Neuronal stem cell (in vitro differentiated cells): ENCODE measurements at places on chromosomes 5 and 9.

GRCh38 chr5:151081431-151082281 is 822 bp upstream of the TNIP1 start:
- DNase-seq, result no peak

GRCh38 chr5:16618138-16618897 is 1.5 kb upstream of the RETREG1 start:
- no peak for DNase-seq

DNA sequence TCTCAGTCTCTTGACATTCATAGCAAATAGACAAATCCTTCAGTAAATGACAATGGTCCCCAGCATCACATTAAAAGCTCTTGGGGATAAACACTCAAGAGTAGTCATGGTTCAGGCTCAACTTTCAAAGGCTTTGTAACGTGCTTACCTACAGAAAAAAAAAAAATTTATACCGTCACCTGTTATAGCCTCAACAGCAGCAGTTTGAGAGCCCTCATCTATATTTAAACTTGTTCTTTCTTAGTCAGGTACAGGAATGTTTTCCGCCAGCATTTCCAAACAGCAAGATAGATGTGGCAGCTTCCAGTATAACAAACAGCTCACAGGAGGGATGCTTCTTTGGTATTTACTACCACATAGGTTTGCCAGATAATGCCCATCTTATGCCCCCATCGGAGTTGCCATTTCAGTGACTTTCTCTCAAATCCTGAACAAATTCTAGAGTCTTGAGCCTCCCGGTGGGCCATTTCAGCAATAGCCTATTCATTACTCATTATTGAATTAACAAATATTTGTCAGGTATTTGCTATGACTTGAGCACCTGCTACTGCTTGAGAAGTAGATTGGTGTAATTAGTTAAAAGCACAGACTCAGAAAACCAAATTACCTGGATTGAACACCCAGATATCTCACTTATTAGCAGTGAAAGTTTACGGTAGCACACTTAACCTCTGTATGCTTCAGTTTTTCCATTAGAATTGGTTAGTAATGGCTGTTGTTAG is 470.0 kb downstream of the EBF1 start:
- no peak for DNase-seq

DNA sequence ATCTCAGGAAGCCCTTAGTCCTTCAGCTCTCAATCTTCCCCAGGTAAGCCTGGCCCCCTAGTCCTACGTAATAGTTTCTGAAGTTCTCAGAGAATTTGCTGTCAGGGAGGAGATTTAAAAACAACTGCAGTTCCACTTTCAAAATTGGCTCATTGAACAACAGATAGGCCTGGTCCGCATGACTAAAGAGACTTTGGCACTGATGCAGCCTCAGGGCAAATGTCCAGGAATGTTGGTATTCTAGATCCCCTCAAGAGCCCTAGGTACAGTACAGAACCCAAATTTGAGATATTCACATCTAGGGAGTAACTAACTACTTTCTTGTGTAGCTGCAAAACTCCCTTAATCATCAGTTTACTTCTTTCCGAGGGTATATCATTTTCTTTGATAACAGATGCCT is 162.8 kb downstream of the GABRG2 start:
- DNase-seq, result no peak

DNA sequence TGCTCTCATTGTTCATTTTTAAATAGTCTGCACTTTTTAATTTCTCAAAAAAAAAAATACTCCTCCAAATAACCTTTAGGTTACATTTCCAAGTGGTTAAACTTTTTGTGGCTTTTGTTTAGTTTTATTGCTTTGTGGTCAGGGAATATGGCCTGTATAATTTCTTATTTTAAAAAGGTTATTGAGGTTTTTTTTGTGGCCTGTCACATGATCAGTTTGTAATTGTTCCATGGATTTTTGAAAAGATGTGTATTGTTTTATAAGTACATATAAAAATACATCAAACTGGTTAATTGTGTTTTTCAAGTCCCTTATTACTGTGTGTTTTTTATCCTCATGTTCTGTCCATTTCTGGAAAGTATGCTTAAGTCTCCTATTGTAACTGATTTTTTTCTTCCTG is 64.0 kb downstream of the ZNF618 start:
- no peak for DNase-seq

DNA sequence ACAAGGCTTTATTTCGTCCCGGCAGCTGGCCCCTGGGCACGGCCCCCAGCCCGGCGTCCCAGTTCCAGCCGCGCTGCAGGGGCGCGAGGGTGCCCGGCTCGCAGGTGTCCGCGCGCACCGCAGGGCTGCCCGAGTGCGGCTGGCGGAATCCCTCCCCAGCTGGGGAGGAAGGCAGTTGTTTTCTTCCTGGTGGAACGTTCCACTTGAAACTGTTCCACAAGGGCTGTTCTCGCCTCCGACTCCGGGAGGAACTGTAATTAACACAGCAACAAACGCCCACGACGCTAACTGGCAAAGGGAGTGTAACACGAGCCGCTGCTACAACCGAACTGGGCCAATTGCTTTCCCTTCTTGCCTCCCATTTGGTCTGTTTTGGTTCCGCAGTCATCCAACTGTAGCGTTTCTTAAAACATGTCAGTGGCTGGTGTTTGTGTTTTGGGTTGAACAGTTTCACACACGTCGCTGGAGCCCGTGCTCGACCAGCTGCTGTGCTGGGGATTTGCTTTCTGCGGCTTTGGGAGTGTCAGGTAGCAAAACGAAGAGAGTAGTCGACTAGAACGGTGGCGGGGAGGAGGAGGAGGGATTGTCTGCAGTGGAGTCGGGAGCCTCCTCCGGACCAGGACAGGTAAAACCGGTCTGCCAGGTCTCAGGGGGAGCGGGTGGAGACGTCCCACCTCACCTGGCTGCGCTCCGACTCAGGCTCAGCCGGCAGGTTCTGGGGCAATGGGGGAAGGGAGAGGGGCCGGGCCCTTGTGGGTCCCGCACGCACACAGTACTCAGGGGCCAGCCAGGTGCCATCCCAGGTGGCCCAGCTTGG is 131.6 kb upstream of the NIPBL start:
- DNase-seq, result peak; percentile 70

- no peak for DNase-seq
Observed at GRCh38 chr9:123749580-123750202, 180.2 kb downstream of the DENND1A start.

DNA sequence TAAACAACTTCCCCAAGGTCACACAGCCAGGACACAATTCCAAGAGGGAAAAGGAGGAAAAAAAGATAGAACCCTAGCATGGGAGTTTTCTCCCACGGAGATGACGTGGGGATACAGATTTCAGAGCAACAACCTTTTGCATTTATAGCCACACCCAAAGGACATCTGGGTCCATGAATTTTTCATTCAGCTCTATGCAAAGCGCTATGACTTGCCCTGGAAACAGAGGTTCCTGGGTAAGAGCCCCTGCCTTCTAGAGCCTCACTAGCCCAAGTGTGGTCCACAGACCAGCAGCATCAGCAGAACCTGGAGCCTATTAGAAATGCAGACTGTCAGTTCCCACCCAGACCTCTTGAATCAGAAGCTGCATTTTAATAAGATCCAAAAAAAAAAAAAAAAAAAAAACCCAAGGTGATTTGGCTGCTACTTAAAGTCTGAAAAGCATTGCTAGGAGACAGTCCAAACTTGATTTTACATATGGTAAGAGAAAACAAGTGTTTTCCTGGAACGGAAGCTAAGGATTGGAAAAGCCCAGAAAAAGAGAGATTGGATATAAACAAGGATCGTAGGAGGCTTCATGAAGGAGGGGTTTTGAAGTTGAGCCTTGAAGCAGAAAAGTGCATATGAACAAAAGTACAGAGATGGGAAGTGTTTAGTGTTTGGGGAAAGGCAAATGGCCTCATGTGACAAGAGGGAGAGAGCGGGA is 17.6 kb upstream of the ADAM19 start:
- DNase-seq, result no peak

- DNase-seq, result no peak
Observed at GRCh38 chr5:172534229-172535107, 80.1 kb upstream of the SH3PXD2B start.

DNA sequence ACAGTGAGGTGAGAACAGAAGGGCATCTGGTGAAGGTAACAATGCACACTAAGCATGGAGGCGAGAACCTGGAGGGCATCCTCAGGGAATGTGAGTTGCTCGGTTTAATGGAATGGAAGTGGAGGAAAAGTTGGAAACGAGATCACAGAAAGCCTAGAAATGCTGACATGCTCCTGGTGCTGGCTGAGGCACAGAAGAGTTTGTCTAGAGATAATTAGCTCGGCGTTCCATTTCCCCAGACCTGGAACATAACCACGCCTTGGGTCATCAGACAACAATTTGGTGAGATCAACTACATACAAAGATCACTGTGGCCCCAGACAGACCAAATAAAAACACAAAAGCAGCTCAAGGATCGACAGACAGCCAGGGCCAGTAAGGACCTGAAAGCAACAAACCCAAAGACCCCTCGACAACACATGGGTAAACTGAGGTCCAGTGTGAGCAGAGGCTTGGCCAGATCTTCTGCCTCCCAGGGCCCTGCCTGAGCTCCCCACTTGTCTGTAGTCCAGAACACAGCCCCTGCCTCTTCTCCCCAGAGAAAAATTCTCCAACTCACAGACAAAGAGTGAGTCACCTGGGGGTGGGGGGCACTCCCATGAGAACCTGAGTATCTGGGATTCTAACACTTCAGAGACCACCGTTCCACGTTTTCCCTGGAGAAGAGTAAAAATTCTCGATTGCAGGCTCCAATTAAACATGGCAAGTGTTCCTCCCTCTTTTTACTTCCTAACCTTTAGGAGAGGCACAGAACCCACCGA is 52.5 kb downstream of the SHB start:
- DNase-seq, result no peak

GRCh38 chr5:168843277-168844015 is 264.3 kb upstream of the PANK3 start:
- no peak for DNase-seq

DNA sequence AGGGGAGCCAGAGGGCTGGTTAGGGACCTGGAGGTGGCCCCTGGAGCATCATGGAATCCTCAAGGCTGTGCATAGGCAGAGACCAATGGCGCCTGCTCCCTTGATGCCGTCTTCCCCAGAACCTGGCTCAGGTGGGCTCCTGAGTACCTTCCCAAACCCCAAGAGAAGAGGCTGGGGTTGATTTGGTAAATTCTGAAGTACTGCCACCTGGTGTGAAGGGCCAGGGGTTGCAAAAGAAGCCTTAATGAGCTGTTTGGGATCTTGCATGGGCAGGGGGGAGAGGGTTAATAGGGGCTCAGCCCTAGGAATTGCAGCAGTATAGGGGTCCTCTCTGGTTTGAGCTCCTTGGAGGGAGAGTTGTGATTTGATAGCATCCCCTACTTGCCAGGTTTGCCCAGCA is 52.1 kb downstream of the CYSTM1 start:
- DNase-seq, result no peak
